Activated T-cell treated with anti-CD3 and anti-CD28 coated beads, Interleukin-2, amount 50 U/mL, for 24 hours (primary cell): ENCODE measurements at places on chromosomes 2 and 18.

DNA sequence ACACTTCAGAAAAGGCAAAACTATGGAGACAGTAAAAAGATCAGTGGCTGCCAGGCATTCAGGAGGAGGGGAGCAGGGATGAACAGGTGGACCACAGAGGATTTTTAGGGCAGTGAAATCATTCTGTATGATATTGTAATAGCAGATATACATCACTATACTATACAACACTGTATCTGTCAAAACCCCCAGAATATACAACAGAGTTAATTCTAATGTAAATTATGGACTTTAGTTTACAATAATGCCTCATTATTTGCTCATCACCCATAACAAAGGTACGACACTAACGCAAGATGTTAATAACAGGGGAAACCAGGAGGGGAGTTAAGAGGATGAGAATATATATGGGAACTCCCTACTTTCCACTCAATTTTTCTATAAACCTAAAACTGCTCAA, 28.8 kb downstream of the MAP3K2 start:
- no peak for DNase-seq

DNA sequence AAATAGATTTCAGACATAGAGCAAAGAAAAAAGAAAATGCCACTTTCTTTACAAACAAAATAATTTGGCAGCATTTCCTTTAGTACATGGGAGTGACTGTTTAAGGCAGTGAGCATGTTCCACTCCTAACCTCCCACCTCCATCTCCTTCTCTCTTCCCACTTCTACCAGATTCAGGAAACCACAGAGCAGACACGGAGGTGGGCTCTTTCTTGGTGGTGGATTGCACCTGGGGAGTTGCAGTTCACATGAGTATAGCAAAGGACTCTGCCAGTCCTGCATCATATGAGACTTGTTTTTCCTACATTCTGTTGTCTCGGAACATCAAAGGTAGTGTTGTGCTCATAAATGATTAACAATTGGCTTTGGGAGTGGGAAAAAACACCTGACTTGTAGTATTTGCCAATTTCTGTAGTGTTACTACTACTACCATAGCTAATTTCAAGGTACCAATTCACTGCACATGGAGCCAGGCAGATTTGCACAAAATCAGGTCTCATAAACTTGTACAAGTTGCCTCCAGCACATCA, 137.2 kb downstream of the SPP2 start:
- DNase-seq = no peak

DNA sequence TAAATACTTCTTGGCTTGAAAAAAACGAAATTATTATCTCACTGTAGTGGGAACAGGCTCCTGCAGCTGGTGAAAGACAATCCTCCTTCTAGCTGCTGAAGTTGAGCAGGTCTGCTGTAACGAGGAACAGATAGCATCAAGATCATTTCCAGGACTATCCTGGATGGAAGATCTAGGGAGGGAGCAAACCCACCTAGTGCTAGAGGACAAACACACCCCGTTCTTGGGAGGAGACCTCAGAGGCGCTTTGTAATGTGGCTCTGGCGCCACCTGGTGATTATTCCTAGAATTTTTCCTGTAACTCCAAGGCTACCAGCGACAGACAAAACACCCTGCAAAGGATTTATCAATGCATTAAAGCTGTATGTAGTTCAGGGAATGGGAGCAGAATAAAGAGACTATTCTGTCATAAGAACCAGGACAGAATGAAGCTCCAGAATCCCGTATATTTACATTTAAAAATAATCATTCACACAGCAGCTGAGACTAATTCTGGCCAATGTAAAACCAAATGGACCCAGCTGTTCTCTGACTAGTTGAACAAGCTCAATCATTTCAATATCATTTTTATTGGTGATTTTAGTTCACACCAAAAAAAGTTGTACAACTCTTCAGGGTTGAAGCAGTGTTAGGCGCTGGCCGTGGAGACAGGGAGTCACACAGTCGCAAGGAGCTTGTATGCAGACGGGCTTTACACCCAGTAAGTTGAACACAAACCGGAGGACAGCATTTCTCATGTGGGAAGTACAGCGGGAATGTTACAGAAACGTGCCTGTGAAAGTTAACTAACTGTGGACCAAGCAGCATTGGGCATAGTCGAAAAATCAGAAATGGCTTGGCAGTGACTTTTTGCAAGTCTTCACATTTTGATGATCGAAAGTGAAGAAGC, 290.3 kb downstream of the TRIB2 start:
- DNase-seq = peak; percentile 69

DNA sequence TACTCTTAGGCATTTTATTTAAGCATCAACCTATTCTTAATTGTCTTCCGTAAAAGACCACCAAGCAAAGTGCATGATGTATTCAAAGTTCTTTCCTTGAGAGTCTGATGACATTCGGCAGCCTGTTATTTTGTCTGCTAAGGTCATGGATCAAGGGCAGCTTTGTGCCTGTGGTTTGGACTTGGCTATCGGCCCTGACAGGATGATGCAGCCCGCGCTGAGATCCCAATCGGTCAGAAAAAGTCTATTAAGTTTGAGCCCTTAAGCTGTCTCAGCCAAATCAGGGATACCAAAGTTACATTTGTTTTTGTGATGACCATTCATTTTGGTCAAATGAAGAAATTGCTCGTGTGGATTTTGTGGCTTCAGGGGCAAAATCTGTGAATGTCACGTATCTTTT, 718.9 kb upstream of the FANCL start:
- DNase-seq = no peak

- no peak for DNase-seq
Observed at GRCh38 chr2:156947261-156947660, 310.2 kb upstream of the GALNT5 start.
